ENCODE measurements at places on chromosomes 4 and X.
A peak's percentile ranks its signal among the peaks of the same experiment; 100 is the strongest.

- DNase-seq, result no peak
Measured at GRCh38 chr4:100694467-100694866, 176.6 kb upstream of the EMCN start.

DNA sequence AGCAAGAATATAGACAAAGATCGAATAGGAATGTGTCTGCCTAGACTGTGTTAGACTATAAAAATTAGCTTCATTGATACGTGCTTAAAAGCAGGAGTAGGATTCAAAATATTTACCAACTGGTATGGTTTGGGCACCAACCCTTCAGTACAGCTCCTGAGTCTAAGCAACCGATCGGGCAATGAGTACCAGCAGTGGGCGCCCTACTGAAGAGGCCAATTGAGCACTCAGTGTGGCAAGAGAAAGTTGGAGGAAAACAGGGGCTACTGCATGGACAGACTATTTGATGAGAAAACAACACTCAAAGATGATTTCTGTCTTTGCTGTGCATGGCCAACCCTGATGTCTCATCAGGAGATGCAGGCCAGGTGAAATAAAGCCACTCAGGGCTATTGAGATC lies 176.0 kb upstream of the NWD2 start:
- DNase-seq, result no peak

- DNase-seq, result no peak
Measured at GRCh38 chrX:120428309-120428708, 40.8 kb downstream of the LAMP2 start.

DNA sequence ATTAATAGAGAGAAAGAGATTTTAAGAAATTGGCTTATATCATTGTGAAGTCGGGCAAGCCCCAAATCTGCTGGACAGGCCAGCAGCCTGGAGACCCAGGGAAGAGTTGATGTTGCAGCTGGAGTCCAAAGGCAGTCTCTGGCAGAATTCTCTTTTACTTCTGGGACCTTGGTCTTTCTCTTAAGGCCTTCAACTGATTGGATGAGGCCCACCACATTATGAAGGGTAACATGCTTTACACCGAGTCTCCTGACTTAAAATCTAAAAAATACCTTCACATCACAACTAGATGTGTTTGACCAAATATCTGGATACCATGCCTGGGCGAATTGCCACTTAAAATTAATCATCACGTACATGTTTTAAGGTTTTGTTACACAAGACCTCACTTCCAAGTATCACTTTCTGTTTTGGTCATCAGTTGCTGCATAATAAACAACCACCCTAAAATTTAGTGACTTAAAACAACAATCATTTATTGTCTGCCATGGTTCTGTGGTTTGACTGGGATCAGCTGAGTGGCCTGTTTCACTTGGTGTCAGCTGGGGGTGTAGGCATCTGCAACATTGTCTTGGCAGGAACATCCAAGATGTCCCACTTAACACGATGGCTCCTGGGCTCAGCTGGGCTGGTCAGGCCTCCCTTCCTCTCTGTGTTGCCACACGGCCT lies 3.4 kb downstream of the CD38 start:
- DNase-seq, result no peak

GRCh38 chr4:119729835-119730670 lies 101.4 kb upstream of the PDE5A start:
- peak; percentile 76 for DNase-seq

GRCh38 chr4:128868758-128869157 lies 59.3 kb downstream of the JADE1 start:
- DNase-seq, result no peak

GRCh38 chr4:163967263-163967662 lies 472.8 kb downstream of the TMA16 start:
- no peak for DNase-seq

DNA sequence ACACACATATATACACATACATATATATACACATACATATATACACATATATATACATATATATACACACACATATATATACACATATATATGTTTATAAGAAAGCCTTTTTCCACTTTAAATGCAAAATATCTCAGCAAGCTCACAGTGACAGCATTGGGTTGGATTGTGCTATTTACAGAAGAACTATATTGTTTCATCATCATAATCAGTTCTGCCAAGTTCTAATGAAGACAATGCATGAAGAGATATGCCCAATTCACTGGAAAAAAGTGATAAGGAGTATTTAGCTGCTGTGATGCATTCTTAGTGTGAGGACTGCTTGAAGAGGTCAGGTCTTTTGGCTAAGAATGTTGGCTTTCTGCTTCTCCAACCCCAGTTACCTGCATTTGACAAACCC lies 54.4 kb downstream of the RNF150 start:
- peak; percentile 27 for DNase-seq

GRCh38 chr4:103892586-103892985 lies 172.8 kb upstream of the TACR3 start:
- peak; percentile 74 for DNase-seq

DNA sequence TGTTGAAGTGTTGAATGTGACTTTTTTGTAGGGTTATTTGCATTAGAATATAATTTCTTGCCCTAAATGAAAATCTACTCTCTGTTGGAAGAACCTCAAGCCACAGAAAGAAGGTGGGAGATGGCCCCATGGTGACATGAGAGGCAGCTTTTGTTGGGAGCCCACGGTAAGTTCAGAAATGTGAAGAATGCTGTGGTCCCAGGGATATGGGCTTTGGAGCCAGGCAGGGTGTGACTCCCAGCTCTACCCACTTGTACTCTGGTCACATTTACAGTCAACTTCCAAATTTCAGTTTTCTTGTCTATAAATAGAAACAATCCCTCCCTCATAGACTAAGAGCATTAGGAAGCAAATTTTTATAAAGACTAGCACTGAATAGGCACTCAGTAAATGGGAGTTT lies 177.8 kb downstream of the RAB28 start:
- no peak for DNase-seq

DNA sequence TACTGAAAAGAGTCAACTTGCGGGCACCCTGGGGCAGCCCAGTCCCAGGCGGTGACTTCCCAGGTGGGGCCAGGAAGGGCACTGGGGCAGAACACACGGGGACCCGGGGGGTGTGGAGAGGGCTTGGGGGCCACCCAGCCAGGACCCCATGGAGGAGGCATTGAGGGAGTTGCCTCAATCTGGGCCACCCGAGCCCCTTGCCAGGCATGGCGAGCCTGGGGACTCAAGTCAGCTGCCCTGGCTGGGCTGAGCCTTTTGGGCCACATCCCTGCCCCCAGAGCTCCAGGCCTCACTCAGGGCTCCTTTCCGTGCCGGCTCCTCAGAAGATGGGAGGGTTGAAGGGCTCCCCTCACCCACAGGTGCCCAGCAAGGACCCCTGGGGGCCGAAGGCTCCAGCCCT lies 6.6 kb upstream of the CPLX1 start:
- DNase-seq, result no peak

GRCh38 chr4:122861172-122861943 lies 34.7 kb downstream of the FGF2 start:
- DNase-seq, result no peak

DNA sequence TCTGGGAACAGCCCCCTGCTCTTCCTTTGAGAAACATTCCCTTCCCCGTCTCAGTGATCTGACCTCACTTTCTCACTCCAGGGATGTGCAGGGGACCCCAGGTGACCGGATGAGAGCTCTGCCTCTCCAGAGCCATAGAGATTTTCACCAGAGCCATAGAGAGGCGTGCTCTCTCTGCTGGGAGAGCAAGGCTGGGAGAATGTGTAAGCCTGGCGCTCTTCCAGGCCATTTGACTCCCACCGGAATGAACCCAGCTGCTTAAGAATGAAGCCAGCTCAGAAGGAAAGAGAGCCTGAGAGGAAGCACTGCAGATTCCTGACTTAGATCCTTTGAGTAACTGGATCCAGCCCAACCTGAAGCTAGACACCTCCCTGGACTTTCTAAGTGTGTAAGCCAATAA lies 106.4 kb downstream of the DHX15 start:
- DNase-seq, result peak; percentile 86

DNA sequence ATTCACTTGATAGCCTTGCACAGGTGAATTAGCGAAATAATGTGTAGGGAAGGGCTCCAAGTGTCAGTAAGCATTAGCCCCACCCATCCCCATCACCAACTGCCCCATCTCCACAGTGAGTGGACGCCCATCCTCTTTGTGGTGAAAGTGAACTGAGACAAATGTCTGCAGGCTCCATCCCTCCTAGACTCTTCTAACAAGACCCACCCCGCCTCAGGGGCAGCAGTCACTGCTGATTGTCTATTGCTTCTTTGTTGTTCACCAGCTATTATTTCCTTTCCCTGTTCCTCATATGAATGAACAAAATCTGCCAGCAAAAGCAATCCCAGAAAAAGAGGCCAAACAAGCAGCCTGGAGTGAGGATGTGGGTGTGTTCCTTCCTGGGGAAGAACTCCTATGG lies 96.4 kb downstream of the LDB2 start:
- DNase-seq, result no peak

DNA sequence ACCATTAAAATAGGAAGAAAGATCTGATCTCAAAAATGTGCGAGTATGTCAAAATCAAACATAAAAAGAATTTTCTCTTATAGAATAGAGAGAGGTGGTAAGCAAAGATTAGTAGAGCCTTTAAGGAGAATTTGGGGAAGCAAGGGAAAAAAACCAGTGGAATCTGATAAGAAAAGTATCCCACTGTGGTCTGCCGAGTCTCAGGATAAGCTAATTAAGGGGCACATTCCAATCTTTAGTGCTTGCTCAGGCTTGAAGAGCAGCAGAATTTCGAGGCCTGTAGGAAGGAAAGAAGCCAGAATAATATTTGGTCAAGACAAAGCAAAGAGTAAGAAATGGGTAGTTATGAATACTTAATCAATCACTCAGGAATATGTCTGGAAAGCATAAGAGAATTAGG lies 13.0 kb downstream of the STATH start:
- no peak for DNase-seq

DNA sequence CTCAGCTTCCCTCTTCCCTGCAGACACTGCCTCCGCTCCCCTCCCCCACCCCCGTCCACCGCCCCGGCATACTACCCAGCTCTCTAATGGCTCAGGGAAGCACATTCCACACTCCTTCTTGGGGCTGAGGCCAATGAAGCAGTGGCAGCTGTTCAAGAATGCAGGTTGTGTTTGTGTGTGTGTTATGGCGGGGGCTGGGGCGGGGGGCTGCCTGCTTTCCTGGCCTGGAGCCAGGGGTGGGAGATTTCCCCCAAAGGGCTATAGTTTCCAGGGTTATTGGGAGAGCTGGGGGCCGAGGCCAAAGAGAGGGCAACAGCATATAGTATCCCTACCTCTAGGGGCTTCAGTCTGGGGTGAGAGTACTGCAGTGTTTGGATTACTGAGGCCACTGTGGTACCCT lies 149.4 kb downstream of the EFNB1 start:
- peak; percentile 81 for DNase-seq

GRCh38 chrX:54561622-54562021 lies 31.6 kb downstream of the GNL3L start:
- DNase-seq, result no peak

GRCh38 chr4:25790024-25790423 lies 72.8 kb downstream of the SEL1L3 start:
- no peak for DNase-seq

DNA sequence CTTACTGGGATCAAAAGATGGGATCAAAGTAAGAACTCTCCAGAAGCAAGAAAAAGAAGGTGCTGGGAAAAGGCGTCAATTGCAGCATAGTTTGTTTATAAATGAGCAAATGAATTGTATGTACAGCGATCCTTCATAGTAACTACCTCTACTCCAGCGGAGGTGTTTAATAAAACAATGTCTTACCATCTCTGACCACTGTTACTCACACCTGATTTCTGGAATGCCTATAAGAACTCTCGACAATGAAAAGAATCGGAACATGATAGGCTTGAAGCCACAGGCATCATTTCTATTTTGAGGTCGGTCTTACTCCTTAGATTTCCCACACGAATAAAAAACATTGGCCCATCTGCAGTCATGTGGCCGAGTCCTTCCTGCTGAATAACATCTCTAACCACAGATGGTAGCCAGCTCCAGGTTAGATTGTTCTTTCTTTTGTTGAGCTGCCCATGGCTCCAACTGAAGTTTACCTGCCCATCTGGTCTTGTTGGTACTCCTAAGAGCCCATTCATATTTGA lies 67.6 kb downstream of the CLDN34 start:
- no peak for DNase-seq

- peak; percentile 96 for DNase-seq
Measured at GRCh38 chrX:148871422-148872160, 371.2 kb downstream of the AFF2 start.

GRCh38 chr4:87266986-87267385 lies 46.6 kb upstream of the KLHL8 start:
- DNase-seq, result no peak

DNA sequence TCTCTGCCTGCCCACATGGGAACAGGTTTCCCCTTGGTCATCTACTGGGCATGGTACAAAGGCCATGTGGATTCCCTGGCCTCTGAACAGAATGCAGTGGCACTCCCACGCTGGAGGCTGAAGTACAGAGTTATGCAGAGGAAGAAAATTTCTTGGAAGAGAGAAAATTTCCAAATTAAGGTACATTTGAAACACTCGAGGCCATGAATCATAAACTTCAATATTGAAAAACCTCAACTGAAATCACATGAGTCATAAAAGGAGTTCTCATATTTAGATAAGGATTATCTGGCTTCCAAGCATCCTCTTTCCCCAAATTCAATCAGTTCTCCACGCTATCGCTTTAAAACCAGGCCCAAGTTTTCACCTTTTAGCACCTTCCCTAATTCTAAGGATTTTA lies 28.1 kb upstream of the TXK start:
- DNase-seq, result peak; percentile 9

GRCh38 chr4:85720735-85721134 lies 245.8 kb downstream of the ARHGAP24 start:
- peak; percentile 50 for DNase-seq

DNA sequence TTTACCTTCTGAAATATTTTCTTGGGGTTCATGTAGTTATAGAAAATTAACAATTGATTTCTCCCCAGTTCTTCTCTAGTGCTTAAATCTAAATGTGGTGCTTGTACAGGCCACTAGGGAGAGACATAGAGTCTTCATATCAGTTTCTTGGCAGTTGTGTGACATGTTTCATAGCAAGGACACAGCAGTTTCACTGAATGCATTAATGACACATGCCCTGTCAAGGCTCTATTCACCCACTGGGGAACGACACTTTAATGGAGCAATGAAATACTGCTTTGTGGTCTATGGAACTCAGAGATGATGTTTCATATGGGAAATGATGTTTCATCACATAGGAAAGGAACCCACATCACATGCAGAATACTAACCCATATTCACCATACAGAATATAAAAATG lies 2.8 kb downstream of the VEGFC start:
- DNase-seq, result peak; percentile 89

Measured in fibroblast of skin of abdomen (primary cell).